ENCODE measurements at places on chromosomes 6 and 20.

- no peak for DNase-seq
Measured at GRCh38 chr20:47498606-47499005, 3.1 kb upstream of the NCOA3 start.

DNA sequence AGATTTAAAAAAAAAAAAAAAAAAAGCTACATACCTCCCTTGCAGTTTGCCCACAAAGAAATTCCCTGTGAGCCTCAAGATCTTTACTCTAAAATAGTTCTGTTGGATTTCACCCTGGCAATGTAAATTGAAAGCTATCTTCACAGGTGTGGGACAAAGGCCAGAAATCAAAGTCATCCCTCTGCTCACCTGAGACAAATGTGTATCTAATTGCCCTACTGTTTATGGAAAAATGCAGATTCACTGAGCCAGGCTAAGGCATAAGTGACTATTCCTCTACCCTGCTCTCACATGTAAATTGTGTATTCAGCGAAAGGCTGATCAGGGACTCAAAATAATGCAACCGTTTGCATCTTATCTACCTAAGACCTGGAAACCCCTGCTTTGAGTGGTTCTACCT lies 98.5 kb upstream of the SHLD1 start:
- DNase-seq = no peak

GRCh38 chr20:53712212-53712977 lies 118.8 kb upstream of the ZNF217 start:
- no peak for DNase-seq

- no peak for DNase-seq
Measured at GRCh38 chr6:120355822-120356221, 978.5 kb downstream of the TBC1D32 start.

DNA sequence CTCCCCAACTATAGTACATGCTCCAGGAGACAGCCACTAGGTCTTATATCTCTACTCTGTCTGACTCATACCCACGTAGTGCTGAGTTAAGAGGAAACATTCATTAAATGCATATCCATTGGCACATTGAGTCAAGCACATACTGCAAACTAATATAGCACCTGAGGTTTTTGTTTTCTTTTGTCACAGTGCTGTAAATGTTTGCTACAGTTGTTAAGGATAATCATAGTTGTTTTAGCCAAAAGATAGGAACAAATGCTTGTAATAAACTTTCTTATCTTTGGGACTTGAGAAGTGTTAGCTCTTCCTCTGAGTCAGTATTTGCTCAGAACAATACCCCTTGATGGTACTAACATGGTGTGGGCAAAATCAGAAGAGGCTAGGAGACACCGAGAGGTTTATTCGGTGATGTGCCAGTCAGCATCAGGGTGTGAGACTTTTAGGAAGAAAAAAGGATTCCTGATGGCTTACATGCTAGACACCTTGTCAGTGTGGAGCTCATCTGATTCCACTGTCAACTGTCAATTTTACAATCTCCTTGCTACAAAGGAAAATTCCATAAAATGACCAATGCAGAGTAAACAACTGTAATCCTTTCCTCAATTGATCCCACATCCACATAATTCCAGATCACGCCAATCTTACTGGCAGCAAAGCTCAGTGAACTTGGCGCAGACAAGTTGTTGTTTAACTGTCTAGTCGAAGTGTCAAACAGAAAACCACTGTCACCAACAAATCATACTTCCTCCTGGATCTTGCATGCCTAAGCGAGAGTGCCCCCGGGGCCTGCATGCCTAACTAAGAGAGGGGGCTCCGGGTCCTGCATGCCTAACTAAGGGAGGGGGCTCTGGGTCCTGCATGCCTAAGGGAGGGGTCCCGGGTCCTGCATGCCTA lies 36.1 kb downstream of the ELOVL2 start:
- no peak for DNase-seq

DNA sequence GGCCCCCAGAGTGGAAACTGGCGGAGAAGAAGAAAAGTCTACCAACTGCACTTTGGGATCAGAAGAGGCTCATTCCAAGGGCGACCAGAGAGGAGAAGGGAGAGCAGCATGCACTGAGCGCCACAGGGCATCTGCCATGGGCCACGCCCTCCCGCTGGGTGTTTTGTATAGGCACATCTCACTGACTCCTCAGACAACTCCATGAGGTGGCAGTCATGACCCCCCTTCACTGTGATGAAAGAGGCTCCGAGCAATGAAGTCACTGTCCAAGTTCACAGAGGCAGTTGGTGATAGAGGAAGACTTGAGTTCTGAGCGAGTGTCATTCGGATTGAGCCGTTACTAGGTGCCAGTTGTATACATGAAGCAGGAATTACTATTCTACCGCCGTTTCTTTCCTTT lies 15.4 kb downstream of the BPIFB1 start:
- no peak for DNase-seq

GRCh38 chr20:50725724-50726005 lies 5.7 kb upstream of the PARD6B start:
- no peak for DNase-seq

GRCh38 chr20:62692176-62692575 lies 16.5 kb upstream of the NTSR1 start:
- DNase-seq = no peak

- DNase-seq = no peak
Measured at GRCh38 chr6:33885132-33886057, 81.6 kb upstream of the MLN start.
